ENCODE measurements at places on chromosomes 4 and X. TPM values are rescaled to one million over a fixed set of nuclear protein-coding genes. Genes with fewer than 3 reads are reported as not detected.

DNA sequence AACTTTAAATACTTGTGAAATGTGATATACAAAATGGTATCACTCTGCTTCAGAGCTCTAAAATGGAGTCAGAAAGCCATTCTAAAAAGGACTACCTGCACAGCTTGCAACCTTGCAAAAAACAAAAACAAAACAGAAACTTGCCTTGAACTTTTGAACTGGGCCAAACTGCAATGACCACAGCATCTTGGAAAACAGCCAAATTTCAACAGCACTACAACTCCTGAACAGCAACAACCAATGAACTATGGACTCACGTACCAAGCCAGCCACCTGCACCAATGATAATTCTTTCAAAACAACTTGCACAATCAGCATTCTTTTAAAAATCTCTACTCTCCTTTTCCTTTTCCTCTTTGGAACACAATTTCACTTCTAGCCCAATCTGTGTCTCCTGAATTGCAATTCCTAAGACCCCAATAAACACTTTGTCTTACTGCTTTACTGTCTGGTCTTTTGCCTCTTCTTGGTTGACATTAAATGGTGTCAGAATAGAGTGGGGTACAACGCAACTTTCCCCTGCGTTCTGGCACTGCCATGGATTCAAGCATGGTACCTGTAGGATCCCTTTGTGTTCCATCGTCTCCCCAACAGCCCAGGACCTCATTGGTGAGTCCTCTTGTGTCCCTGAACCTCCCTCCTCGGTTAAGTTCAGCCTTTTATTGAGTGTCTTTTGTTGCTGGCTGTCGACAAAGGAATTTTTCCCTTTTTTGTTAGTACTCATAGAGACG is 35.7 kb upstream of the FMR1 start:
- peak; percentile 17 for DNase-seq

GRCh38 chr4:137754652-137755471 is 222.6 kb upstream of the PCDH18 start:
- peak; percentile 36 for DNase-seq

DNA sequence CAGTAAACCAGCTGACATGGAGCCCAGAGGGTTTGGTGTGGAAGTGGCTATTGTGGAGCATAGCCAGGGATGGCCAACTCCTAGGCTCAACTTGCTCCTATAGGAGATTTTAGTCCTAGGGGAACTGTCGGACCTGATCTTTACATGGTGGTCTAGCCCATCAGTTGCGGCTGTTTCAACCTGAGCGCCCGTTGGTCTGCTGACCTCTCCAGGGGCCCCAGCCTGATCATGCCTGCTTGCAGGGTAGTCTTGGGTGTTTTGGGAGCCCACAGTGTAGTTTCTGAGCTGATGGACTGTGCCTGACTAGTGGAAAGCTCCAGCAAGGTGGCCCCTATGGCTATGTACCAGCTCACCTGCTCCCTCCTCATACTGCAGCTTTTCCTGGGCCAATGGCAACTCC is 597.0 kb downstream of the IQCM start:
- no peak for DNase-seq

GRCh38 chr4:80781431-80781830 is 249.1 kb upstream of the BMP3 start:
- DNase-seq: no peak

Gene NPY2R
- total RNA-seq: not detected
